AG09309 (cell line): ENCODE measurements at places on chromosomes 13 and 19.
A peak's percentile ranks its signal among the peaks of the same experiment; 100 is the strongest.

DNA sequence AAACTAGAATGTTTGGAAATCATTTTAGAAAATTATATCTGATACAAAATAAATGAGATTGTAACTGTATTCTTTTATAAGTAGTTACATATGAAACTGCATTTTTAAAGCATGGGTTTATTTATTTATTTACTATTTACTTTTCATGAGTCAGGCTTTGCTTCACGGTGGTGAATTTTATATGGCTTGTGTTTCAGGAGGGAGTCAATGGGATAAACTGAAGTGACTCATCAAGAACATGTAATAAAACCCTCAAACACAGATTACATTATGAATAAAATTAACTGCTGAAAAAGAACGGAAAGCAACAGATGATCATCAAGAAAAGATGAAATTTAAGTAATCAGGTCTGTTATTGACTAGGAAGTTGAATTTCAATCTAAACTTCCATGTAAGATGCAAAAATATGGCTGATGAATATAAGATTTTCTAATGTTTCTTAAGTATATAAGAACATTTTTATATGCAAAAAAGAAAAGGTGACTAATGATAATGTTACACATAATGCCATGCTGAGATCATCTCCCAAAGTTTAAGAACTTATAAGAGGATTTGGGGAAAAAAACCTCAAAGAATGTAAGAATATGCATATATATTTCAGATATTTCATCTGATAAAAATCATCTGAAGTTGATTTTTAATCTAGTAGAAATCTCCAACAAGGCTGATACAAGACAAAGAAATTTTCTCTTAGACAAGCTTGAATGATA is 383.6 kb downstream of the SLITRK1 start:
- peak; percentile 64 for DNase-seq

DNA sequence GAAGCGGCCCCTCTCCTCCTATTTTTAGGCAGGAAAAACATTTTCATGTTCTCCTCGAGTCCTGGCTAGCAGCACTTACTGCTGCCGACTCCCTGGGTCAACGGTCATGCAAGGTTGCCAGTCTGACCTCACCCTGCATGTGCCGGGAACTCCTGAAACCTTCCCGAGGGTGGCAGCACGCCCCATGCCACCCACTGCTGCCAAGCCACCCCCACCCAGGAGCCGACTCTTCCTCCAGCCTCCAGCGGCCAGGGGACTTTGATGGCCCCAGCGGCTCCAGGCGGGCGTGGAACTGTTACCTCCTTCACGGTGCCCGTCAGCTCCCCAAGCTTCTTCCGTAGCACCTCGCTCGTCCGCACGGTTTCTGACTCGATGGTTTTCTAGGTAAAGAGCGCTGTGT is 8.7 kb downstream of the TIMM44 start:
- no peak for DNase-seq

GRCh38 chr13:97359181-97360057 is 74.5 kb upstream of the RAP2A start:
- peak; percentile 29 for DNase-seq

- DNase-seq = no peak
Measured at GRCh38 chr13:50993934-50994333, 84.3 kb downstream of the RNASEH2B start.

DNA sequence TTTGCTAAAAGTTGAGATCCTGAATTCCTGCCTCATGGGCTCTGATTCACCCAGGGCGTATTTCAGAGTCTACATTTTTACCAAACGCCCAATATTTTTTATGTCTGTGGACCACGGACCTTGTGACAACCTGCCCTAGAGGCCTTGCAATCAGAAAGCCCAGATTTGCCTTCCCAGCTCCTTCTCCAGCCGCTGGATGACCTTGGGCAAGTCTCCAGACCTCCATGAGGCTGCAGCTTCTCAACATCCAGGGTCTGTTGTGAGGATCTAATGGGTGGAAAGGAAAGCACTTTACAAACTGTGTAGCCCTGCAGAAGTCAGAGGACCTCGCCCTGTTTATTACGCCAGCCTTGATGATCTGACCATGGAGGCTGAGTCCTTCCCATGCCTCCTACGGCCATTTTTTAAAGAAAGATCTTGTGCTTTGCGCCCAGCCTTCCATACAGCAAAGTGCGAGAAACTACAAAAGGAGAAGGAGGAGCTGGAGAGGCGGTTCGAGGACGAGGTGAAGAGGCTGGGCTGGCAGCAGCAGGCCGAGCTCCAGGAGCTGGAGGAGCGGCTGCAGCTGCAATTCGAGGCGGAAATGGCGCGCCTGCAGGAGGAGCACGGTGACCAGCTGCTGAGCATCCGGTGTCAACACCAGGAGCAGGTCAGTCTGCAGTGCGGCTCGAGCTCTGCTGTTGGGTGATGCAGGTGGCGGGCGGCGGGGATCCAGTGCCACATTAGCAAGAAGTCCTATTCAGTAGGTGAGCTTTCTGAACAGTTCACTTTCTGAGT is 115.6 kb downstream of the SLC7A1 start:
- DNase-seq = no peak

DNA sequence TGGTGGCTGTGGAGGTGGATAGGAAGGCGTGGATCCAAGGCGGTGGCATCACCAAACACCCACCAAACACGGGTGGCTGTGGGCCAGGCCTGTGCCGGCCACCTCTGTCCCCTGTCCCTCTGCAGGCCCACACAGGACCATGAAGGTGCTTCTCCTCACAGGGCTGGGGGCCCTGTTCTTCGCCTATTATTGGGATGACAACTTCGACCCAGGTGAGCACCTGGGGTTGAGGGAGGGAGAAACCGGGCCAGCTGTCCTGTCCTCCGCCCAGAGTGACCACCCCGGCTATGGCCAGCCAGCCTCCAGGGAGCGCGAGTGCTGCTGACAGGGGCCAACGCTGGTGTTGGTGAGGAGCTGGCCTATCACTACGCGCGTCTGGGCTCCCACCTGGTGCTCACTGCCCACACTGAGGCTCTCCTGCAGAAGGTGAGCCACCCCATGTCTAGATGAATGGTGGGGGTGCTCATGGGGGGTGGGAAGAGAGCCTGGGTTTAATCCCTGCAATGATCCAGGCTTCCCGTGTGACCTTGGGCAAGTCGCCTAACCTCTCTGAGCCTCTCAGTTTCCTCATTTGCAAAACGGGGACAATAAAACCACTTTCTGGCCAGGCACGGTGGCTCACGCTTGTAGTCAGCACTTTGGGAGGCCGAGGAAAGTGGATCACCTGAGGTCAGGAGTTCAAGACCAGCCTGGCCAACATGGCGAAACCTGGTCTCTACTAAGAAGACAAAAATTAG is 4.0 kb downstream of the HSD11B1L start:
- no peak for DNase-seq

DNA sequence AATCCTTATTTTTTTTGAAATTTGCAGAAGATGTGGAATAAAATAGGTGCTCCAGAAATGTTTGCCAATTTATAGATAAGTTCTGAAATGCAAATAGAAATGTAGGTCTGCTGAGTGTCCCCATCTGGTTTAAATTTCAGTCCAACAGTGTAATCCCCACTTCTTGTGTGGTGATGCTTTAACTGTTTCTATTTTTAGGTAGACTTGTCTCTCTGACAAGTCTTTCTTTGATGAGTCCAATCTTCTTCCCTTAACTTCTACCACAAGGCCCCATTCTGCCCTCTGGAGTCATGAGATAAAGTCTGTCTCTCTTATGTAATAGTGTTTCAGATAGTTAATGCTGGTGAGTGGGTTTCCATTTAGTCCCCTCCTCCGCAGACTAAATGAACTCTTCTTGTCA is 390.4 kb downstream of the RFC3 start:
- DNase-seq = peak; percentile 32

- DNase-seq = no peak
Measured at GRCh38 chr13:52002361-52002760, 8.9 kb downstream of the ATP7B start.

- no peak for DNase-seq
Measured at GRCh38 chr13:112132142-112132541, 65.2 kb downstream of the SOX1 start.

- no peak for DNase-seq
Measured at GRCh38 chr13:58085819-58086218, 454.3 kb downstream of the PCDH17 start.

- DNase-seq = no peak
Measured at GRCh38 chr19:3338541-3339181, 27.7 kb upstream of the NFIC start.

- DNase-seq = no peak
Measured at GRCh38 chr19:21750586-21751128, 16.7 kb downstream of the ZNF100 start.

- DNase-seq = no peak
Measured at GRCh38 chr13:47287291-47287751, 390.5 kb upstream of the HTR2A start.

DNA sequence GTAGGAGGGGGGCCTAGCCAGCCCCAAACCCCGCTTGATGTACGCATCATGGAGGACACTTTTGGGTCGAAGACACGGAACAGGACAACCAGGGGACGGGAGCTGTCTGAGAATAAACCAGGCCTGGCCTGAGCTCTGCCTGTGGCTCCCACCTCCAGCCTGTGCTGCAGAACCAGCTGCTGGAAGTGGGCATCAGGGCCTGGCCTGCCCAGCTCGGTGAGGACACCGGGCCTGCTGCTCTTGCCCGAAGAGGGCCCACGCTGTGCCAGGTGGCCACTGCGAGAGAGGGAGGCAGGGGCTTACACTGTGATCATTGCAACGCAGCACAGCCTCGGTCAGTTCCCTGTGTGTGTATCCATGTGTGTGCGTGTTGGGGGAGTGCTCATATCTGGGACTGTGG is 34.6 kb downstream of the CEBPG start:
- no peak for DNase-seq

- no peak for DNase-seq
Measured at GRCh38 chr13:40565282-40566148, 100.9 kb downstream of the FOXO1 start.

DNA sequence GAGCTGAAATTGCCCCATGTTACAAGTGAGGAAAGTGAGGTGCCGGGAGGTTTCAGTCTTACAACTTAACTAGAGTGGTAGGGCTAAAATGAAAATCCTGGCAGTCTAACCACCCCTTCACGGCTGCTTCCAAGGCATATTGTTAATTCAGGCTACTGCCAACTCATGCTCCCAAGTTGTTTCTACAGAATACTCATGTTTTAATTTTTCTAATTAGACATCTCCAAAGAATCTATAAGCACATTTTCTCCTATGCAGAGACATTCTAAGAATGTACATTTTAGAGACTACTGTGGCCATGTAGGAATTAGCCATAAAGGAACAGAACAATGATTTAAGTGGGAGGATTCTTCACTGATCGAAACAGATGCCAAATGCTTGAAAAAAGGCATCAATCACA is 7.0 kb upstream of the TSC22D1 start:
- DNase-seq = no peak

GRCh38 chr13:89052699-89053098 is 1381.5 kb downstream of the SLITRK5 start:
- no peak for DNase-seq

DNA sequence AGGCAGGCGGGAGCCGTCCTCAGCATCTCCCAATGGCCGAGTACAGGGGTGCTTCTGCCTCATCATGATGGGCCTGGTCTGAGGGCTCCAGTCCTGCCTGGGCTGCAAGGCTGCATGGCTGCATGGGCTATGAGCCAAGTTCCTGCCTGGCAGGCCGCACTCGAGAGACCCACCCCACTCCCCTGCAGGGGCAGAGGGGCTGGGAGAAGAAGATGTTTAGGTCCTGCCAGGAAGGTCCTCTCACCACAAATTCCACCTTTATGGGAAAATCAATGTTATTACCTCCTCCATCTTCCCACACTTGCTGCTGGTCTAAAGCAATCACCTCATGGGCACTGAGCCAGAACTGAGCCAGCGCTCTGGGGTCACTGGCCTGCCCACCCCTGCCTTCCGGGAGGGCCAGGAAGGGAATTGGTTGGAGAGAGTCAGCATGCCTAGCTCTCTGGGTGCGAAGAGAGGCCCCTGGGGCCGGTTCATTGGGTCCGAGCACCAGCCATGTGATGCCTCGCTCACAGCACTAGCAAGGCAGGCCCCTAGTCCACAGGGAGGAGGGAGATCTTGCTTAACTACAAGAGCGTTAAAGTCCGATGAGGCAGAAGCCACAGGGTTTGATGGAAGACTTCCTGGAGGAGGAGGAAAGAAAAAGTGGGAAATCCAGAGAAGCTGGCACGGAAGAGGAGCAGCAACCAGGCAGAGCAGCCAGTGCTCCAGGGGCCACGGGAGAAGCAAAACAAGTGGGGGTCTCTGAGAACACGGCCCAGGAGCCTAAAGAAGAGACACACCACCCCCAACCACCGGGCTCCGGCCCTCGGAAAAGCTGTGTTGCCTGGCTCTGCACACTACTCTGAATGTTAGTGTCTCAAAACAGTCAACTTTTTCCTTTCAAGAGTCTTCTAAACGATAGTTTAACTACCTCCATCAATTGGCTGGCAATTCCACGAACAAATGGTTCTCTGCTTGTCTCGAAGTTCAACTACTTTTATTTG is 63.1 kb downstream of the CEBPG start:
- DNase-seq = no peak

GRCh38 chr13:46334035-46334822 is 52.8 kb downstream of the RUBCNL start:
- no peak for DNase-seq

GRCh38 chr13:94657167-94657566 is 55.2 kb downstream of the SOX21 start:
- no peak for DNase-seq
